ENCODE measurements at places on chromosomes 7 and 10. TPM values are rescaled to one million over a fixed set of nuclear protein-coding genes. Genes with fewer than 3 reads are reported as not detected.

- DNase-seq, result no peak
Measured at GRCh38 chr10:75048669-75049098, 62.8 kb upstream of the SAMD8 start.

LRWD1 gene
- total RNA-seq, result 15.3 TPM

GRCh38 chr10:133384071-133384470 lies 5.0 kb downstream of the PAOX start:
- DNase-seq, result no peak

FZD8 gene
- total RNA-seq, result 5.4 TPM

FAM107B gene
- 58.1 TPM for total RNA-seq

GRCh38 chr10:126963354-126963753 lies 58.1 kb downstream of the DOCK1 start:
- DNase-seq, result no peak

GRCh38 chr7:141291541-141291940 lies 217.7 kb downstream of the TMEM178B start:
- no peak for DNase-seq

DNA sequence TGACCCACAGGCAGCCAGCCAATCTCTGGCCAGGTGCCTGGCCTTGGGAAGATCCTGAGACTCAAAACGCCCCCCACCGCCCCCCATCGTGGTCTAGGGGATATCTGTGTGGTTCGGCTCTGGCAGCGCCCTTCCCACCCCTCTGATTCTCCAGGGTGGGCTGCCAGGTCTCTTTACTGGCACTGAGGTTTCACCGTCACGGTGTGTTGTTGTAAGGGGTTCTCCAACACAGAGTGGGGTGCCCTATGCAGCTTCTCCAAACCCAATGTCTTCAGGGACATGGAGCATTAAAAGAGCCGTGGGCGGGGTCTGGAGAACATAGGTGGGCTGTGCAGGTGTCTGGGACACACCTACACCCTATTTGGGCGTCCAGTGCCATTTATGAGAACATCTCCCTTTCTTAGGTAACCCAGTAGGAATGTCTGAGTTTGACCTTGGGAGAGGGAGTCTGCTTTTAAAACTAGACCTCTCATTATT lies 1.5 kb downstream of the MAFK start:
- DNase-seq, result no peak

- no peak for DNase-seq
Measured at GRCh38 chr10:108500396-108500795, 1335.9 kb upstream of the SORCS1 start.

DNA sequence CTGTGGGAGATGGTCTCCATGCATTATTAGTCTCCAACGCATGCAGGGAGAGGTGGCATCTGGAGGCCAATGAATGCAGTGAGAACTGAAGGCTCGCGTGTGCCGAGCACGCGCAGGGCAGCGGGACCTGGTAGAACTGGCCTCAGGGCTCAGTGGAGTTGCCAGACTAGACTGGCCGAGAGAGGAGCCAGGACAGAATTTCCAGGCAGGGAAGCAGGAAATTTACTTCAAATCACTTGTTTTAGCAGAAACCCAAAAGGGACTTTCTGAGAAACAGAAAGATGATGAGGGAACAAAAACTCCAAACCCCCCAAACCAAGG lies 311.0 kb upstream of the IMMP2L start:
- no peak for DNase-seq

DNA sequence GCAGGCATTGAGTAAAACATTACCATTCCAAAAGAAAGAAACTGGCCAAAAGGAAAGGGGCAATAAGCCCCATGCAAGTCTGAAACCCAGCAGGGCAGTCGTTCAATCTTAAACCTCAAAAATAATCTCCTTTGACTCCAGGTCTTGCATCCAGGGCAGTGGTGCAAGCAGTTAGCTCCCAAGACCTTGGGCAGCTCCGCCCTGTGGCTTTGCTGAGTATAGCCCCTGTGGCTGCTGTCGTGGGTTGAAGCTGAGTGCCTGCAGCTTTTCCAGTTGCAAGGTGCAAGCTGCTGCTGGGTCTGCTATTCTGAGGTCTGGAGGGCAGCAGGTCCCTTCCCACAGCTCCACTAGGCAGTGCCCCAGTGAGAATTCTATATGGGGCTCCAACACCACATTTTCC lies 580.1 kb upstream of the AUTS2 start:
- DNase-seq, result no peak

- no peak for DNase-seq
Measured at GRCh38 chr10:105973902-105974301, 1190.6 kb downstream of the SORCS1 start.

PLXNA4 gene
- 1.1 TPM for total RNA-seq

DNA sequence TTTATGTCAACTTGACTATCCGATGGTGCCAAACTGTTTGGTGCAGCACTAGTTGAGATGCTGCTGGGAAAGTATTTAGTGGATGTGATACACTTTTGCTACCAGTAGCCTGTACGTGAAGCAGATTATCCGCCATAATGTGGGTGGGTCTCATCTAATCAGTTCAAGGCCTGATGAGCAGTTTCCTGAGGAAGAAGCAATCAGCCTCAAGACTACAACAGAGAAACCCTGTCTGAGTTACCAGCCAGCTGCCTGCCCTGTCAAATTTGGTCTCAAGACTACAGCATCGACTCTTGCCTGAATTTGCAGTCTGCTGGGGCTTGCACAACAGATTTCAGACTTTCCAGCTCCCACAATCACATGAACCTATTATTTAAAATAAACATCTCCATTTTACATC lies 10.9 kb upstream of the RBP3 start:
- no peak for DNase-seq

CPXM2 gene
- total RNA-seq, result 0.05 TPM

GRCh38 chr10:13815756-13816155 lies 229.0 kb downstream of the PRPF18 start:
- DNase-seq, result no peak

SSC4D gene
- 1.3 TPM for total RNA-seq

SNX10 gene
- 14.0 TPM for total RNA-seq

DNA sequence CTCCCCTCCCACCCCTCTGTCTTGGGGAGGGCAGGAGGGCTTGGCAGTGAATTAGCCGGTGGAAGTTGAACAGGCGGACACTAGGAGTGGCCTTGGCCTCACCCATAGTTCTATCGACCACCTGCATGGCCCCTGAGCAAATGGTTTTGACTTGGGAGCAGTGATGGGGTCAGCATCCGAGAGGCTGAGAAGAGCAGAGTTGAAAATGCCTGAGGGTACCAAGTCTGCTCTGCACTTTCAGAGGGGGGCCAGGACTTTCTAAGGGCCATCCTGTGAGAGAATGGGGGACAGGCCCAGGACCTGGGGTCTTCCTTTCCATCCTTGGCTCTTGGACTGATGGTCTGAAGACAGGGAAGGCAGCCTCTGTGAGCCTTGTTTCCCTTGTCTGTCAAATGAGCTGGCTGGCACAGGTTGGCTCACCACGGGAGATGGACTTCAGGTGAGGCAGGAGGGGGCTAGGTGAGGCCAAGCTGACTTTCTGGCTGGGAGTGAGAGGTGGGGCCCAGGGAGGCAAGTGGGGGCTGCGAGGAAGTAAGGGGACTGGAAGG lies 29.4 kb downstream of the CDH23 start:
- DNase-seq, result no peak

DNA sequence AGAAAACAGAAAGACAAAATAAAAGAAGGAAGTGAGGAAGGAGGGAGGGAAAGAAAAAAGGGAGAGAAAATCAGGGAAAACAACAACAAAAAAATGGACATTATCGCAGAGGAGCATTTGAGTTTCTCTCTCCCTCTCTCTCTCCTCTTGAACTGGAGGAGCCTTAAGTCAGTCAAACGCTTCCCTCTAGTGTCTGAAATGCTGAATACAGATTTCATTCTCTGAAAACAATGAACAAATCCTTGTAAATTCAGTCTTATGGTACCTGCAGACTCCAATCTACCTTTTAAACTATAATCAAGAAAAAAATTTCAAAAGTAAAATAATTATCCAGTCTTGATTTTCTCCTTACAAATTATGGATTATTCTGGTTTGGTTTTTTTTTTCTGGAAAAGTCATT lies 89.2 kb upstream of the PFKP start:
- no peak for DNase-seq

GRCh38 chr10:57638411-57638810 lies 629.3 kb downstream of the IPMK start:
- DNase-seq, result no peak

CALML5 gene
- not detected for total RNA-seq

SFMBT2 gene
- 2.3 TPM for total RNA-seq

GRCh38 chr7:152180587-152180986 lies 155.1 kb downstream of the GALNT11 start:
- DNase-seq, result no peak

DNA sequence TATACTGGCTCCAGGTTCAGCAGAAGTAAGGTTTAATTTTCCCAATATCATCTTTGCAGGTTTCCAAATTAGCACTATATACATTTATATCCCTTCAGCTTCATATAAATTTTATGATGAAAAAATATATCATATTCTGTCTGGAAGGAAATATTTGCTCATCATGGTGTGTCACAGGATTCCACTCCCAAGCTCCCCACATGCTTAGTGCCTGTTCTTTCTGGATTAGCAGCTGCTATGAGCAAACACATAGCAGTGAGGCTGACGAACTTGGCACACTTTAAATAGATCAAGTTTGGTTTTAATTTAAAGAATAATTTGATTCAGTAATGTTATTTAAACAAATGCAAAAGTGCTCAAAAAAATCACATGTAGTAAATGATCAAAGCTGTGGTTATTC lies 251.9 kb downstream of the AGMO start:
- no peak for DNase-seq

GRCh38 chr10:3411044-3411443 lies 238.5 kb upstream of the PITRM1 start:
- no peak for DNase-seq

DNA sequence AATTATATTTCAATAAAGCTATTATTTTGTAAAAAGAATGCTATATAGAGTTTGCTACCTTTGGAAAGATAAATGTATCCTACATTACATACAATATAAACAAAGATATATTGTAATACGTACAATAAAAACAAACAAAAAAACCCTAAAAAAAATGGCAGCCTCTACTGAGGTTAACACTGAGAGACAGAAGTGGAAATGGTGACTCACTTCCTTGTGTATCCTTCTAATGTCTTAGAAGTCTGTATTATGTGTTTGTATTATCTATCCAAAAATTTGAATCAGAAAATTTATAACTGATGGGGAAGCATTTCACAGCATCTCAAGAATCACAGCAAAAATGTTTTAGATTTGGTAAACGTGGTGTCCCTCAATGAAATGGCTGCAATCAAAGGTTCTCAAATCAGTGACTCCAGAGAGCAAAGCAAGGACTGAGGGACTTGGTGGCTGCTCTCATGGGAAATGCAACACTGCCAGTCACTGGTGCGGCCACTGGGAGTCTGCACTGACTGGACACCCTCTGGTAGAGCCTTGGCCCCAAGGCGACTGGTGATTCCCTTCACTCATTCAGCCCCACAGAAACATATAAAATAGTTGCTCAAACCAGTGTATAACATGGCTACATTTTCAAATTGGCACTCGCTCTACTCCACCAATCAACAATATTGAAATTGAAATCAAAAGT lies 53.8 kb downstream of the PANK1 start:
- DNase-seq, result no peak

DNA sequence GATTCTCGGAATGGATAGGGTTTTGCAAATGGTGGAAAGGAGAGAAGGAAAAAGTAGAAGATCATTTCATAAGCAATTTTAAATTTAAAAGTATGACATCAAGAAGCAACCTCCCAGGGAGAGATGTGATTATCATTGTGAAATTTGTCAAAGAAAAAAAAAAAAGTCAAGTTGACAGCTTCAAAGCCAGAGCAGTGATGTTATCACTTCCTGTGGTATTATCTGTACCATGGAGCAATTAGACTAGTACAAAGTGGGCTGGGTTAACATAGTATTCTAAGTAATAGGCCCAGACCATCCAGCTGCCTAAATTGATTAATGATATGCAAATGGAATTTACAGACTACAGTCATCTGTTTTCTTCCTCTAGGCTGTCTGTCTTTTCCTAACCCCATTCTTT lies 84.0 kb upstream of the NPY start:
- no peak for DNase-seq

KEL gene
- total RNA-seq, result 81.0 TPM

DNA sequence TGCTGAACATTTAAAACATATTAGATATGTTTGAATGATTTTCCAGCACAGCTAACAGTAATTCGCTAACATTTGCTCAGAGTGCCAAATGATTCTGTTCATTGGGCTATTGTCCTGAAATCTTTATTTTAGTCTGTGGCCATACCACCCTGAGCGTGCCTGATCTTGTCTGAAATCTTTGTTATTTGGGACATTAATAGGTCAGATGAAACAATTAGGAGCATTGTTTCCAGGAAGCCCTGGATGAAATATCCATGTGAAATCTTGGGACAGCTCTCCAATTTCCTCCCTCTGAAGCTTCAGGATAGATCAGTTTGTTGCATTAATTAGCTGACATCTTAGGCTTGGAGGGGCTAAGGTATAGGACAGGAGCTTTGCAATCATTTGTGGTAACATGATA lies 512.0 kb downstream of the KIF20B start:
- no peak for DNase-seq

CYP2E1 gene
- 2,431 TPM for total RNA-seq

TET1 gene
- total RNA-seq, result 1.2 TPM

DNA sequence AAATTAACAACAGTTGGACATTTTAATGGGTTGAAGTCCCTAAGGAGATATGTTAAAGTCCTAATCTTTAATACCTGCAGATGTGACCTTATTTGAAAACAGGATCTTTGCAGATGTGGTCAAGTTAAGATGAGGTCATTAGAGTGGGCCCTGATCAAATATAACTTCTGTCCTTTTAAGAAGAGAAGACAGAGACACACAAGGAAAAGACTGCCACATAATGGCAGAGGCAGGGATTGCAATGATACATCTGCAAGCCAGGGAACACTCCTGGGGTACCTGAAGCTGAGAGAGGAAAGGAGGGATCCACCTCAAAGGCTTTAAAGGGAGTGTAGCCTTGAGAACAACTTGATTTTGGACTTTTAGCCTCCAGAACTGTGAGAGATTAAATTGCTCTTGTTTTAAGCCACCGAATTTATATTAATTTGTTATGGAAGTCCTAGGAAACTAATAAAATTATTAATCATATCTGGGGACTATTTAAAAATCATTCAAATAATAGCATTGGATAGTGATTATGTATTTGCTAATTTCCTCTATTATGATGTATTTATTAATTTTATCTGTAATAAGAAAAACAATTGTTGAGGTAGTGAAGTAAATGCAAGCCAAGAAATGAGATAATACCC lies 700.0 kb upstream of the PCDH15 start:
- no peak for DNase-seq

LRRTM3 gene
- total RNA-seq, result not detected

DNA sequence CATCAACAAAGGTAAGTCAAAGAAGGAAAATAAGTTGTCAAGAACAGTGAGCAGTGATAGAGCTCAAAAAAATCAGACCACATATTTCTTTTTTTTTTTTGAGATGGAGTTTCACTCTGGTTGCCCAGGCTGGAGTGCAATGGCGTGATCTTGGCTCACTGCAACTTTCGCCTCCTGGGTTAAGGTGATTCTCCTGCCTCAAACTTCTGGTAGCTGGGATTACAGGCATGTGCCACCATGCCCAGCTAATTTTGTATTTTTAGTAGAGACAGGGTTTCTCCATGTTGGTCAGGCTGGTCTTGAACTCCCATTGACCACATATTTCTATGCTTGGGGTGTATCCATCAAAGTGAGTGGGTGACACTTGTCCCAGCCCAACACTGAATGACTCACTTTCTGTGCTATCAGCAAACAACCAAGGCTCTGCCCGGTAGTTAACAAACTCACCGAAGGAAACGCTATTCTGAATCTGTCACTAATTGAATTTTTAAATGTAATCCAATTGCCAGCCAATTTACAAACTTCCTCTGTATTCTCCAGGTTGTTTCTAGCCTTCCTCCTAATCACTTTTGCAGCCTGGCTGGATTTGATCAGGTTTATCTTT lies 19.6 kb upstream of the SMNDC1 start:
- DNase-seq, result no peak

- DNase-seq, result no peak
Measured at GRCh38 chr7:147803606-147804005, 787.0 kb upstream of the C7orf33 start.
